Cardiac muscle cell (in vitro differentiated cells and primary cell): ENCODE measurements at places on chromosomes 2 and 18. TPM values are rescaled to one million over a fixed set of nuclear protein-coding genes. Genes with fewer than 3 reads are reported as not detected.

DNA sequence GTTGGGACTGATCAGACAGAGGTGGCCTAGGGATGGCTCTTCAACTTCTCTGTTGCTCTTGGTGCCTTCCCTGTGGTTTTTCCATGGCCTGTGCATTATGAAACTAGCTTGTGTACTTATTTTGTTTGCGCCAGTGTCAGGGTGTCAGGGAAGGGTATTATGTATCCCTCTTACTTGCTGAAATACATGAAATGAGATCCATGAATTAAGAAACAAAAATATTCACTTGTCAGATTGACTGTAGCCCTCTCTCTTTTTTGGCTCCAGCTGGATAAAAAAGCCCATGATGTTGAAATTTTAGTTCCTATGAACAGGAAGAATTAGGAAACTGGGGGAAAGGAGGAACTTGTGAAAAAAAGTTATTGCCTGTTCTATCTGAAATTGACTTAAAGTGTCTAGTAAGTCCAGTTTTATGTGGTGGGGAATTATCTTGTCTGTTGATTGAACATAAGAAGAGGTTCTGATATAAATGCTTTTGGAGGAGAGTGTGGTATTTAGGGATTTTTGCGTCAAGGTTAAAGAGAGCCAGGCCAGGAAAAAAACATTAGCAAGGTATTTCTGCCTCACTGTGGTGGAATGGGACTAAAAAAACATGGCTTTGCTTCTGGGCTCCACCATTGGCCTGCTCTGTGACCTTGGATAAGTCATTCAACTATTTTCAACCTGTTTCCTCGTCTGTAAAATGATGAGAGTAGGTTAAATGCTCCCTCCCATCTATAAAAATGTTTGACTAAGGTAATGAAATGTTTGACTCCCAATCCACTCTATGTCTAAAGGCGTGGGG is 12.0 kb downstream of the UGP2 start:
- peak overlapping the region; percentile 93 for H3K27ac ChIP-seq
- peaks cover 17% of the 10 kb centered on the region for H3K36me3 ChIP-seq
- DNase-seq, result no peak
- H3K4me3 ChIP-seq, result no peak overlapping the region
- H3K4me1 ChIP-seq, result peaks cover 62% of the 10 kb centered on the region

DNA sequence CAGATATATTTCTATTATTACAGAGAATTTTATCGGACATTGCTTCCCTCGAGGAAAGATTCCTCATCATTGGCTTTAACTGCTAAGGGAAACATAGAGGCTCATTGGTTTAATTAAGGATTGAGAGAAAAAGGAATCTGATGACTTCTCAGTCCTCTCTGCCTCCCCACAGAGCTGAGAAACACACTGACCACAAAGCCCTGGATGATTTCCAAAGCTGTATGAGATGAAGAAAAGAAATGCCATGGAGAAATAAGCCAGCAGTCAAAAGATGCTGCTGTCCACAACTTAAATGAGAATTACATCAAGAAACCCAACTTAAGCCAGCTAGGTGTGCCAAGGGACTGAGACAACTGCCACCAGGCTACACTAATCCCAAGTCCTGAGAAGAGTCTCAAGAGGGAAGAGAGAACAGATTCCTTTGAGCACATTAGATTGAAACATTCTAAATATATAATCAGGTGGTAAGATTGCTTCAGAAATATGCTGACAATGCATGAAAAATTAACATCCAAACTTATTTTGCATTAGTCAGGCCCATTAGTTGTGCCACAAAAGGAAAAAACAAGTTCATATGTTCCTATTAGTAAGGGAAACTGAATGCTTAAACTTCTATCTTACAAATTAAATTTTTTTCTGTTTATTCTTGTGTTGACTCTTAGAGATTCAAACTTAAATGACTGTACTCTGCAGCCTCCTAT is 308.1 kb upstream of the CYRIA start:
- DNase-seq, result no peak
- H3K4me1 ChIP-seq, result no peaks in the 10 kb centered on the region
- H3K27me3 ChIP-seq, result no peaks in the 10 kb centered on the region
- no peak overlapping the region for H3K27ac ChIP-seq

ZDBF2 gene
- total RNA-seq, result 17.4 and 34.6 TPM in 2 replicates

- no peaks in the 10 kb centered on the region for H3K4me1 ChIP-seq
- no peak overlapping the region for H3K27ac ChIP-seq
- H3K36me3 ChIP-seq, result no peaks in the 10 kb centered on the region
- no peaks in the 10 kb centered on the region for H3K27me3 ChIP-seq
- no peak overlapping the region for H3K4me3 ChIP-seq
Observed at GRCh38 chr2:154489266-154489858, 209.1 kb upstream of the KCNJ3 start.

DNA sequence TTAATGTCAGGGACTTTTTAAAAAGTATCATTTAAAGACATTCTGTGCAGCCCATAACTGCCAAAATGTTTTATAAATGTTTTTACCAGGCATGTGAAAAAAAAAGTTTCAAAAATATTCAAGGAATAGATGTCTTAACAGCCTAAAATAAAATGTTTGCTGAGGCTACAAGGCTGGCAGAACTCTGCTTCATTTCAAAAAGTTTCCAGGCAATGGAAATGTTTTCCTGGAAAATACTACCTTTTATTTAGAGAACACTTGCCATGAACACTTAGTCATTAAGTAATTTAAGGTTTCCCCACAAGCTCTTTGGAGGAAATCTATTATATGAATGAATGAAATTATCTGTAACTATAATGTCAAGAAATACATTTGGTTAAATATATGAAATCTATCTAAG is 68.8 kb downstream of the THADA start:
- no peak overlapping the region for H3K4me3 ChIP-seq
- no peak overlapping the region for H3K27ac ChIP-seq
- no peaks in the 10 kb centered on the region for H3K27me3 ChIP-seq
- no peak for DNase-seq

DNA sequence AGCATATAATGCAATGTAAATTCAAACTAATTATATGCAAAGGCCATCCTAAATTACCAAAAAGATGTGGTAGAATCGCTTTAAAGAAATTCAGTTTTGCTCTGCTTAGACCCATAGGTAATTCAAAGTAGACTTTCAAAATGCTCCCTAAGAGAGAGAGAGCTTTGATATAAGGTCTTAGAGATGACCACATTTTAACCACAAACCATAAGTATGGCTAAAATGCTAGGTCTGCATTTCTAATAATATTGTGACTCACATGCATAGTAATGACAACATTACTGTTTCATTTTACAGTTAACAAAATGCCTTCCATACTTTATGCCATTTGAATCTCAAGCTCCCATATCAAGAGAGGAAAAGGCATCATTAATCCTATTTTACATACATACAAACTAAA is 144.5 kb downstream of the RAD51AP2 start:
- peaks cover 35% of the 10 kb centered on the region for H3K27me3 ChIP-seq
- no peak overlapping the region for H3K27ac ChIP-seq
- no peak overlapping the region for H3K4me3 ChIP-seq
- H3K4me1 ChIP-seq, result no peaks in the 10 kb centered on the region

GRCh38 chr2:200862532-200863000 is 1.9 kb downstream of the CLK1 start:
- peaks cover 31% of the 10 kb centered on the region for H3K4me1 ChIP-seq
- H3K27ac ChIP-seq, result peak overlapping the region; percentile 99
- no peaks in the 10 kb centered on the region for H3K27me3 ChIP-seq
- H3K36me3 ChIP-seq, result peaks cover 35% of the 10 kb centered on the region
- H3K4me3 ChIP-seq, result peak overlapping the region; percentile 65
- DNase-seq, result peak; percentile 52

GRCh38 chr18:43668866-43669265 is 391.6 kb upstream of the SYT4 start:
- no peaks in the 10 kb centered on the region for H3K27me3 ChIP-seq
- no peak for DNase-seq
- no peak overlapping the region for H3K4me3 ChIP-seq
- H3K4me1 ChIP-seq, result no peaks in the 10 kb centered on the region
- H3K27ac ChIP-seq, result no peak overlapping the region
- no peaks in the 10 kb centered on the region for H3K36me3 ChIP-seq

DNA sequence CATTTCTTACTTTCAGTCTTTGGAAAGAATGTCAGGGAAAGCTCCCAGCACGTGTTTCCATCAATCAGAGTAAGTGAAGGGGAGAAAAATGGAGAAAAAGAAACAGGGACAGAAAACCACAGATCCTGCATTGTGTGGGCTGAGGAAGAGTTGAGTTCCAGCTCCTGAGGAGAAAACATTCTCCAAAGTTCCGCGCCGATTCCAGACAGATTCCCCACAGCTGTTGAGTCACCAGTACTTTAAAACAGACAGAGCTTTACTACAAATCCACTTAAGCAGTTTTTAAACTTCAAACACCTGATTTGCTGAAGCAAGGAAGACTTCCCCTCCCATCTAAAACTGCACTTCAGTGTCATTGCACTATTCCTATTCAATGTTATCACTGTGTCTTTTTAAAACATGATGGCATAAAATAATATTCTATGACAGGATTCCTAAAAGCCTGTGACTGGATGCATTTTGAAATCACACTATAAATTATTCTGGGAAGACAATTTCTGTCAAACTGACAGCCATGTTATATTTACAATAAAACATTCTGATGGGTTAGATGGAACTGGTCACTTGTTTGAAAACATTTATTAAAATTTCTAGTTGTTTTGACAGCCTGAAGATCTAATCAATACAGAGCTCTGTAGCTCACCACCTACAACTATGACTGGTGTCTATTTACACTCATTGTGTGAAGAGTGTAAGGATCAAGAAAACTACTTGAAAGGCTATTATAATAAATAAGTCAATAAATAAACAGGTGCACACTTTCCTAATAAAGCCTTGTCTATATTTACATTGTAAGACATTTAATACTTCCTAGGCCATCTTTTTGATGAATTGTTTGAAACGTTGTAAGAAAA is 40.9 kb downstream of the TCF4 start:
- H3K4me1 ChIP-seq, result peaks cover 18% of the 10 kb centered on the region
- no peaks in the 10 kb centered on the region for H3K27me3 ChIP-seq
- no peak for DNase-seq
- no peak overlapping the region for H3K27ac ChIP-seq
- H3K4me3 ChIP-seq, result no peak overlapping the region

DNA sequence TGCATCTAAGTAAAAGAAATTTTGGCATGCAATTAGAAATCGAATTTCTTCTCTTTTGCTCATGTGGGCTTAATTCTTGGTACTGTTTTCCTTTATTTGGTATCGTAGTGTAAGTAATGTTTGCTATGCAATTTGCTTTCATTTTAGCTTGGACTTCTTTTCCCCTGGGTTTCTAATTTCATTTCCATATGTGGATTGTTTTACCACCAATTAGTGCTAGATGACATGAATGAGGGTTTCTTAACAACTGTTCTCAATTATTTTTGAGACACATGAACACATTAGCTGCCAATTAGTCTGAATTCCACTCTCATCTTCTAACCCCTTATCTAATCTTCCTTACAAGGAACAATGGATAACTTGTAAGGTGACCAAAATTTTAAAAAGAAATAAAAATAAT is 1047.2 kb upstream of the PIK3C3 start:
- no peaks in the 10 kb centered on the region for H3K36me3 ChIP-seq
- H3K4me3 ChIP-seq, result no peak overlapping the region
- H3K27me3 ChIP-seq, result no peaks in the 10 kb centered on the region
- H3K4me1 ChIP-seq, result peaks cover 3% of the 10 kb centered on the region

- H3K4me1 ChIP-seq, result no peaks in the 10 kb centered on the region
- no peak for DNase-seq
- H3K36me3 ChIP-seq, result peaks cover 2% of the 10 kb centered on the region
- no peak overlapping the region for H3K4me3 ChIP-seq
- no peaks in the 10 kb centered on the region for H3K27me3 ChIP-seq
Observed at GRCh38 chr2:240465268-240465764, 29.9 kb downstream of the GPC1 start.

DNA sequence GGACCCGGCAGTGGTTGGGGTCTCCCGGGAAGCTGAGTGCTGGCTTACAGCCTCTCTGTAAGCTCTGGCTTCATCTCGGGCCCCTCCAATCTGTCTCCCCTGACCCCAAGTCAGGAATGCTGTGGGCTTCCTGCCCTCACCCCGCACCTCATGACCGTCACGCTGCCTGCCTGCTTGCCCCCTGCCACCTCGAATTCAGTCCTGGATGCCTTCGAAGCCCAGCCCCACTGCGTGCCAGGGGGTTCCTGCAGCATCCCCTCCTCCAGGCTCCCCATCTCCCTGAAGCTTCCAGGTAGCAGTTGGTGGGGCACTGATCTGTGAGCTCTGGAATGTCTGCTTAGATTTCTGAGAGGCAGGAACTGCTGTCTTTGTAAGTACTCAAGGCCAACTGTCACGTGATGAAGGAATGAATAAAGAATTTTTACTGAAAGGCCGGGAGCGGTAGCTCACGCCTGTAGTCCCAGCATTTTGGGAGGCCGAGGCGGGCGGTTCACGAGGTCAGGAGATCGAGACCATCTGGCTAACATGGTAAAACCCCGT is 6.5 kb downstream of the CLHC1 start:
- H3K4me3 ChIP-seq, result no peak overlapping the region
- H3K36me3 ChIP-seq, result no peaks in the 10 kb centered on the region
- DNase-seq, result no peak

GRCh38 chr2:30780776-30781330 is 26.4 kb downstream of the CAPN13 start:
- H3K27me3 ChIP-seq, result no peaks in the 10 kb centered on the region
- no peak overlapping the region for H3K4me3 ChIP-seq
- H3K36me3 ChIP-seq, result no peaks in the 10 kb centered on the region
- H3K4me1 ChIP-seq, result peaks cover 3% of the 10 kb centered on the region
- no peak overlapping the region for H3K27ac ChIP-seq

DNA sequence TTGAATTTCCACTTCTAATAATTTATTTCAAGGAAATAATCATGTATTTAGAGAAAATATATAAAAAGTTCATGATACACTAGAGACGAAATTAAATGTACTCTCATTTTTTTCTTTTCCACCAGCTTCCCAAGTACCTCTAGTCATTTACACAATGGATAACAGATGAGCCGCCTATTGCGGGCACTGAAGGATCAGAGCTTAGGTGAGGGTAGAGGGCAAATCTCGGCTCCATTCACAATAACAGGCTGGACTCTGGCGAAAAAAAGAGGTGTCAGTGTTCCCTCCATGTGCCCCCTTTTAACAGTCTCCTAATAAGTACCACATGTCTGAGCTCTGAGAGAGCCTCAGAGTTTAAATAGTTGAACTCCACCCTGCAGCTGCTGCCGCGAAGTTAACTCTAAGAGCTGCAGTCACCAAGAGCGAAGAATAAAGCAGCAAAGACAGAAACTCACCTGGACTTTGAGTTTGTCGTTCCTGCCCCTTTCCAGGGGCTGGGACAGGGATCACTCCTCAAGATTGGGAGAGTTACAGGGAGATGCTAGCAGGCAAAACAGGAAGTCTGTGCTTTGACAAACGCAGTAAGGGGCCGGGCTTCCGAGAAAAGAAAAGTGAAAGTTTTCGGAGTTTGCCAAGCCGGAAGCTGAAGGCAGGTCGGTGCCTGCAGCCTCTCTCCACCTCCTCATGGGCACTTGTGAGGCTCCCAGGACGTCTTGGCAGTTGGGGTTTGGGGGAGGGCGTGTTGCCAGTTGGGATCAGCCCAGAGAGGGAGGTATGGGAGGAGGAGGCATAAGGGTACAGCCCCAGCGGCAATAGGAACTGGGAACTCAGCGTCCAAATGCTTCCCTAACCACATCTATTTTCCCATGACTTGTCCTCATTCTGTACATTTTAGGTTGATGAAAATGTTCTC is at the start of gene SP110:
Gene SP110 (minus strand): TSS at position 566 of the 913 bp plus-strand sequence. CDS start 3,057 bp downstream, outside the sequence.
- H3K36me3 ChIP-seq, result no peaks in the 10 kb centered on the region
- no peak within 1 kb of the TSS for H3K27ac ChIP-seq
- no peaks in the 10 kb centered on the region for H3K27me3 ChIP-seq
- DNase-seq, result peak; percentile 45
- H3K4me1 ChIP-seq, result no peaks in the 10 kb centered on the region
- peak within 1 kb of the TSS; percentile 24 for H3K4me3 ChIP-seq
